Natural killer cell (primary cell): ENCODE measurements at places on chromosomes 12 and 14. TPM values are rescaled to one million over a fixed set of nuclear protein-coding genes. Genes with fewer than 3 reads are reported as not detected.

RNU6-7 gene
- total RNA-seq: not detected

CD69 gene
- 990 TPM for total RNA-seq

GRCh38 chr12:131829356-131829747 lies 1.2 kb downstream of the MMP17 start:
- peak overlapping the region; percentile 37 for H3K4me3 ChIP-seq
- peaks cover 29% of the 10 kb centered on the region for H3K4me1 ChIP-seq
- H3K27me3 ChIP-seq: peaks cover 16% of the 10 kb centered on the region

ZNF10 gene
- total RNA-seq: 12.9 TPM

FGD6 gene
- 1.9 TPM for total RNA-seq

DNA sequence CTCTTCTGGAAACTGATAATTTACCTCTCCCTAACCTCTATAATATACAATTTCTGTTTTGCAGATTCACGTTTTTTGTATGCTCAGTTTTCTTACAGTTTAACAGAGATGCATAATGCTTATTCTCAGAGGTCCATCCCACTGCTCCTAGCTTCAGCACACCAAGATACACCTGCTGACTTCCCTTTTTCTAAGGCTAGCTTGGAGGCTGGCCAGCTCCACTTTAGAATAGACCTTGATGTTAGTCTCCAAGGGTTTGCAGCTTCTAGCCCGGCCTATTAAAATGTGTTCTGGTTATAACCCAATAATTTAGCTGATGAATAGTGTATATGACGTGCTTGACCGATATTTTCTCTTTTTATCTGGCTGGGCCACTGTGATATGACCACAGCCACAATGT lies 261.2 kb downstream of the EGLN3 start:
- H3K4me3 ChIP-seq: no peak overlapping the region
- no peak for DNase-seq
- H3K36me3 ChIP-seq: no peaks in the 10 kb centered on the region
- H3K4me1 ChIP-seq: no peaks in the 10 kb centered on the region
- no peak overlapping the region for H3K27ac ChIP-seq
- H3K27me3 ChIP-seq: no peaks in the 10 kb centered on the region

GRCh38 chr14:52269982-52270381 lies 2.5 kb downstream of the PTGDR start:
- H3K36me3 ChIP-seq: peaks cover 26% of the 10 kb centered on the region
- no peaks in the 10 kb centered on the region for H3K27me3 ChIP-seq
- peaks cover 46% of the 10 kb centered on the region for H3K4me1 ChIP-seq
- DNase-seq: no peak
- peak overlapping the region; percentile 89 for H3K4me3 ChIP-seq
